GF-D8 (cell line): ENCODE measurements at places on chromosomes 11 and 22.

GRCh38 chr22:20205964-20206708 lies 55.3 kb upstream of the CCDC188 start:
- peak; percentile 18 for DNase-seq

DNA sequence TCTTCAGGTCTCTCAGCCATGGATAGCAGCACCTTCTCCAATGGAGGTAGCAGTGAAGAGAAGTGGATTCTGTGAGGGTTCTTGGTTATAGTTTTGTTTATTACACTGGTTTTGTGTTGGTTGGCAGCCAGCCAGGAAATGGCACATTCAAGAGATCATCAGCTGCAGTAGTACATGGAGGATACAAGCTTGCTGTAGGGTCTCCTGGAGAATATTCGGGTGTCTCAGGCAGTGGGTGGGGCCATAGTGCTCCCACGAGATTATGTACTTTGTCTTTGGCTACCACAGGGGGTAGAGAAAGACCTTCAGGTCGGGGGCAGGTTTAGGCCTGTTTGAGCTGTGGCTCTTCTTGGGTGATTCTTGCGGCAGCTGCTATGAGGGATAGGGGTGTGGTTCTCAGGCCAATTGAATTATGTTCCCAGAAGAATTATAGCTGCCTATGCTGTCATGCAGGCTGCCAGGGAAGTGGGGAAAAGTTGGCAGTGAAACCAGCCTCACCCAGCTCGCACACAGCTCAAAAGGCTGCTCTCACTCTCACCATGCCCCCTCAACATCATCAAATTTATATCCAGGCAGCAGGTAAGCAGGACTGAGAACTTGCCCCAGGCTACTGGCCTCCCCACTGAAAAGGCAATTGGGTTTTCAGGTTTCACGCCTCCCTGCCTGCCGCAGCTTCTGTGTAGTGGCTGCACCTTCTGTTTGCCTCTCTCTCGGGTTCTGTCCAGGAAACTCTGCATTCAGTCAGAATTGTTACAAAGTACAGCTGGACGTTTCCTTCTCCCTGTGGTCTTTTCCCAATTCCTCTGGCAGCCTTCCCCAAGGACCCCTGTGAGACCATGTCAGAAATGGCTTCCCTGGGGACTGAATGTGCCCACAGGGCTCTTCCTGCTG lies 435.5 kb downstream of the LUZP2 start:
- no peak for DNase-seq

DNA sequence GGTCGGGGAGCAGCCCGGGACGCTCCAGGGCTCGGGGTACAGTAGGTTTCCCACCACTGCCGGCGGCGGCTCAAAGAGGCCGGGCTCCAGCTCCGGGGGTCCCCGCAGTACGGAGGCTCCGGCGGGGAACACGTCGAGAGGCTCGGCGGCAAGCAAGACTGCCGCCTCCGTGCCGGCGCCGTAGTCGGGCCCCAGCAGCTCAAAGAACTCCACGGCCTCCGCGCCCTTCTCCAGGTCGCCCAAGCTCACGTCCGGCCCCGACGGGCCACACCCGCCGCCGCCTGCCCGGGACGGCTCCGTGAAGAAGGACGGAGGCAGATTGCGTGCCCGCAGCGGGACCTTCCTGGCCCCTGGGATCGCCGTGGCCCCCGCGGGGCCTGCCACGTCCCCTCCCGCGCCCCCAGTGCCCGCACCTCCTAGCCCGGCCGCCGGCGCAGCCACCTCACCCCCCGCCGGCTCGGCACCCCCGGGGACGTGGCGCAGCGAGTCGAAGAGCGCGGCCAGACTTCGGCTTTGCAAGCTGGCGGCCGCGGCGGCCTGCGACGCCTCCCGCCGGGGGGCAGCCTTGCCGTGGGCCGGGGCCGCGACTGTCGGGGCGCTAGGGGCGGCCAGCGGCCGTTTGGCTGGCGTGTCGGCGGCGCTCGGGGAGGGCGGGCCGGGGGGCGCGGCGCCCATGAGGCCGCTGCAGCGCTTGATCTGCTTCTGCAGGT lies 775 bp downstream of the FAM181B start:
- DNase-seq, result no peak

- DNase-seq, result no peak
These were observed 1411.1 kb downstream of the BRD1 start for GRCh38 chr22:48416396-48417224.

GRCh38 chr22:47039356-47039755 lies 276.9 kb downstream of the TBC1D22A start:
- no peak for DNase-seq

- DNase-seq, result no peak
These were observed 35.0 kb downstream of the PPARA start for GRCh38 chr22:46185283-46185682.

DNA sequence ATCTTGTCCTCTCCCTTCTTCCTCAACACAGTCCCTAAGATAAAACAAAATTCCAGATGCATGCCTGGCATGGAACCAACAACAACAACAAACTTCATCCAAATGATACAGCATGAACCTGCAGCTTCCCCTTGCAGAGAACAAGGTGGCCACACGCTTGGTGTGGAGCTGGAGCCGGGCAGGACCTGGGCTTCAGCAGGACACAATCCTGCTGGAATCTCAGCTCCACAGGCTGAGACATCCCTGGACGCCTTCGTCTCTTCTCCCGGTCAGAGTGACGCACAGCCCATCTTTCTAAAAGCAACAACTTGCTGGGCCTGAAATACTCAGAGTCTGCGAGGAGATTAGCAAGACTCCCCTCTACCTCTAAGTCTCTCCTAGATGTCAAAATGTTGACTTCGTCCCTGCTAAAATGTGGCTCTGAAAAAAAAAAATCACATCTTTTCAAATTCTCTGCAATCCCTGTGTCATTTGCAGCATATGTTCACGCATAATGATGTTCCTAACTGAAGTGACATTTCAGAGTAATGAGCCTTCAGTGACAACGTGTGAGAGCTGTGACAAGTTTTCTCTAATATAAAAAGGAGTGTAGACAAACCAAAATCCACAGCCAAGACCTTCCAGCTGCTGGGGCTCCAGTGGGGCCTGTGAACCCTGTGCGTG lies 1232.3 kb downstream of the TBC1D22A start:
- no peak for DNase-seq

GRCh38 chr11:81004576-81004975 lies 1563.7 kb upstream of the TENM4 start:
- DNase-seq, result no peak

- DNase-seq, result no peak
These were observed 282.2 kb upstream of the ARHGAP42 start for GRCh38 chr11:100404907-100405306.

- DNase-seq, result no peak
These were observed 25.8 kb upstream of the PPFIA1 start for GRCh38 chr11:70244698-70245097.

DNA sequence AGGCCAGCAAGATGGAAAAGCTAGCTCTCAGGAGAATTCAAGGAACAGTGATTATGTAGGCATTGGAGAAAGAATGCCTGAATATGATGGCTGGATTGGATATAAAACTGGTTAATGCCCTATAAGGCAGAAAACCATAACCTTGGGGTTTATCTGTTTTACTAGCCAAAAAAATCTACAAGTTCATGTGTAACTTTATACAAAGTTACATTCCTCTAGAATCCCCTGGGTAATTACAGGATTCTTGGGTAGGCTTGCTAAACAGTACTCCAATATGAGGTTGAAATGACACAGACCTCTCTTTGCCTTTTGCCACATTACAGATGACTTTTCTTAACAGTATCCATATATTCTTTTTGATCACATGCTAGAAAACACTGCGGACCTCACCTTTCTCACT lies 26.0 kb downstream of the TSPAN18 start:
- DNase-seq, result no peak

DNA sequence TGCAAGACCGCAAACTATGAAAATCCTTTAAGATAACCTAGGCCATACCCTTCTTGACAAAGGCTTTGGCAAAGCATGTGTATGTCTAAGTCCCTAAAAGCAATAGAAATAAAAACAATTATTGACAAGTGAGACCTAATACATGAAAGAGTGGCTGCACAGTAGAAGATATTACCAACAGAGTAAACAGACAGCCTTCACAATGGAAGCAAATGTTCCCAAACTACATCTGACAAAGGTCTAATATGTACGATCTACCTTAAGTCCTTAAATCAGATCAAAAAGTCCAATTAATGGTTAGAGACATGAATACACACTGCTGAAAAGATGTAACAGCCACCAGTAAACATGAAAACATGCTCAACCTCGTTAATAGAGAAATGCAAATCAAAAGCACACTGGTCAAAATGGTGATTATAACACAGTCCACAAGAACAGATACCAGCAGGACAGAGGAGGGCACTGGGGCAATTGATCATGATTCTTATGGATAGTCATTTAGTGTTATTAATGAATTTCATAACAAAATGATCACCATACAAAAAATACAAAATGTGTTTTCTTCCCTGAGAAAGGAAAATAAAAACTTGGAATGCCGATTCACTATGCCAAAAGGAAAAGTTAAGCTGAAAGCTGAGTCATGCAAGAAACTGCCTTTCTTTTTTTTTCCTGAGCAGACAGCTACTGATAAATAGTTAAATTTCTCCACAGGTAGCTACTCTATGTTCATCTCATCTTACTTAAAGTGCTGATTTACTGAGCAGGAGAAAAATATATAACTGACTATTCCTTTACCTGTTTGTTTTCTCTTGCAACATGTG lies 102.6 kb upstream of the VPREB1 start:
- DNase-seq, result no peak

DNA sequence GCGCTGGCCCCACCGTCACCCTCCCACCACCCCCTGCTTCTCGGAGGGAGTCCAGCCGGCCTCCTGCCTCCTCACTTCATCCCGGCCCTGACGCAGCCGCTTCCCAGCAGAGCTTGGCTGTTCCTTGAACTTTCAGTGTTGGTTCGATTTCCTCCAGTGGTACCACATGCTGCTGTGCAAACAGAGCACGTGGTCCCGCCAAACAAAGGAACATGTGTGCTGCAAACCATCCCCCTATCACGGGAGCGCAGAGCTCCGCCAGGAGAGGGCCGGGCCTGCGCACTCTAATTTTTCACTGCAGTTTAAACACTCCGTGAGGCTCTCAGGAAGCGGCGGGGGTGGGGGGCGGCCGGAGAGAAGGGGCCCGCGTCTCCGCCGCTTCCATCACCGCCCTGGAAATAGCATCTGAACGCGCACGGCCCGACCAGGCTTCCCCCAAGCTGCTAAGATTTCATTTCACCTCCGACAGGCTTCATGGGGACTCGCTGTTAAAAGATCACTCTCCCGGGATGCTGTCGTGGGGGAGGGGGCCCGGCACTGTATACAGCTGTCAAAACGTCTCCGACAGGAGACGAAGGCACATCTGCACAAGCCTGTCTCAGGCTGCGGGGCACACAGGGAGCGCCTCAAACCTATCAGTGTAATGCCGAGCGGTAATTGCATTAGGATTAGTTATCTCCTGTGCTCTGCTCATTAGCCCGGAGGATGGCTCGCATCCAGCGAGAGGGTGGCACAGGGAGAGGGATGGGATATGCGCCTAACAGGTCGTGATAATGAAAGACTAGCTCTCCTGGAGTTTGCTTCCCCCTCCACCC lies 269.9 kb upstream of the SORL1-AS1 start:
- no peak for DNase-seq

DNA sequence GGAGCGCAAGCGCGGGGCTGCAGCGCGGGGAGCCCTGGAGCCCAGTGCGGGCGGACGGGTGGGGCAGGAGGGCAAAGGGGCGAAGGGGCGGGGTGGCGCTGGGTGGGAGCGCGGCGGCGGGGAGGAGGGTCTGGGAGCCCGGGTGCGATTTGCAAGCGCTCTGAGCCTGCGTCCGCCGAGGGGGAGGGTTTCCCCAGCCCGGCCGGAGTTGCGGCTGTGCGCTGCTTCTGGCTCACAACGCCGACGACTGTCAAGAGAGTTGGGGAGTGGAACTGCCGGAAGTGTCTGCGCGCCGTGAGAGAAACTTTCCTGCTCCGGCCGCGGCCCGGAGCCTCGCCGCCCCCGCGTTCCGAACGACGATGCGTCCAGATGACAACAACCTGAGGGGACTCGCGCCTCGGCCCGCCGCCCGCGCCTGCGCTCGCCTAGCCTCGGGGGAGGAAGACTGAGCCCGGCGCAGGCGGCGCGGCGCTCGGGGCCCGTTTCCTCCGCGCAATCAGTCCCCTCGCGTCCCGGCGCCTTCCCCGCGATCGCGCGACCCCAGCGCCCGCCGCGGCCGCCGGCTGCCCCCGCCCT lies at the start of gene ARHGAP42:
ARHGAP42 (plus strand) TSS at position 235 of the 576 bp plus-strand sequence. CDS start 391 bp downstream, outside the sequence.
- DNase-seq, result no peak

DNA sequence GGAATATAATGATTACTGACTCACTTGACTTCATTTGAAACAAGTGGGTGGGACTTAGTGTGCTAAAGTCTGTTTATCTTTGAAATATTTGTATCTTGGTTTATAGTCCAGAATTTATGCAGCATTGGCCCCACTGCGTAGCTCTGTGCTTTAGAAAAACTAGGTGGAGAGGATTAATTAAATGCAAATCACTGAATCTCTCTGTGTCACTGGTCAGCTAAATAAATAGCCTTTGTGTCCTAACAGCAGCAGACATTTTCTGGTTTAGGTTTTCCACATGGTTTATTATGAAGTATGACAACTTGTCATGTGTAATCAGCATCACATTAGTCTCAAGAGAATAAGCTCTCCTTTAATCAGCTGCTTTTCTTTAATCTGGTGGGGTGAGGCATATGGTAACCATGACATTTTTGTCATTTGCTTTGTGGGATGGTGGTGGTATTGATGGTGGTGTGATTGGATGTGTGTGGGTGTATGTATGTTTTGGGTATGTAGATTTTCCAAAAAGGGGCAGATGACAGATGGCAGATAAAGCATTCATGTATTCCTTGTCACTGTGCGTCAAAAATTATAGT lies 33.9 kb downstream of the BCL2L13 start:
- no peak for DNase-seq

- no peak for DNase-seq
These were observed 74.5 kb upstream of the PICALM start for GRCh38 chr11:86143087-86144030.

- DNase-seq, result no peak
These were observed 37.2 kb downstream of the GRIK4 start for GRCh38 chr11:120548682-120549209.

- DNase-seq, result no peak
These were observed 25.2 kb upstream of the VPREB1 start for GRCh38 chr22:22219140-22219996.

DNA sequence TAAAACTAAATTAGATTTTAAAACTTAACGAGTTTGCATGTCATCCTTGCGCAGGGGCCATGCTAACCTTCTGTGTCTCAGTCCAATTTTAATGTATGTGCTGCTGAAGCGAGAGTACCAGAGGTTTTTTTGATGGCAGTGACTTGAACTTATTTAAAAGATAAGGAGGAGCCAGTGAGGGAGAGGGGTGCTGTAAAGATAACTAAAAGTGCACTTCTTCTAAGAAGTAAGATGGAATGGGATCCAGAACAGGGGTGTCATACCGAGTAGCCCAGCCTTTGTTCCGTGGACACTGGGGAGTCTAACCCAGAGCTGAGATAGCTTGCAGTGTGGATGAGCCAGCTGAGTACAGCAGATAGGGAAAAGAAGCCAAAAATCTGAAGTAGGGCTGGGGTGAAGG lies 10.6 kb downstream of the LIMK2 start:
- DNase-seq, result no peak

DNA sequence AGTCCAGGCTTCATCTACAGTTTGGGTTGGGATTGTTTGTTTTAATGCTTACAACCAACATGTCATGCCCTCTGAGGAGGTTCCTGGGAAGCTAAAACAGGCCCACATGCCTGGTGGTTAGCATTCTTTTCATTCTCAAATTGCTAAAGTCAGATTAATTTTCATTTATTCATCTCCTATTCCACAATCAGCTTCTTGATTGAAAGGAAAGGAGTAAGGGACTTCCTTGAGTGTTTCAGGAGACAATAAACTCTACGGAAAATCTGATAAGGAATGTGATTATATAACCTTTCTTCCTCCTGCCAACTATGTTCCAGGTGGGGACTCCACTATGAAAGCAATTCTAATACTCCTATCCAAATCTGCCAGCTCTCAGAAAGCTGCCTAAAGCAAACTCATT lies 30.8 kb downstream of the MRTFA start:
- no peak for DNase-seq

GRCh38 chr11:100942016-100942415 lies 187.6 kb downstream of the PGR start:
- no peak for DNase-seq
